ENCODE measurements at places on chromosomes 11 and 22.
A peak's percentile ranks its signal among the peaks of the same experiment; 100 is the strongest.

- no peak for DNase-seq
Observed at GRCh38 chr11:134365011-134365925, 33.5 kb downstream of the GLB1L2 start.

- no peak for DNase-seq
Observed at GRCh38 chr22:41387341-41387740, 5.6 kb downstream of the TEF start.

- no peak for DNase-seq
Observed at GRCh38 chr22:37491559-37492427, 5.6 kb upstream of the MFNG start.

GRCh38 chr11:103683576-103683975, 352.9 kb upstream of the DDI1 start:
- DNase-seq = no peak

- no peak for DNase-seq
Observed at GRCh38 chr11:121478226-121478894, 25.6 kb upstream of the SORL1-AS1 start.

DNA sequence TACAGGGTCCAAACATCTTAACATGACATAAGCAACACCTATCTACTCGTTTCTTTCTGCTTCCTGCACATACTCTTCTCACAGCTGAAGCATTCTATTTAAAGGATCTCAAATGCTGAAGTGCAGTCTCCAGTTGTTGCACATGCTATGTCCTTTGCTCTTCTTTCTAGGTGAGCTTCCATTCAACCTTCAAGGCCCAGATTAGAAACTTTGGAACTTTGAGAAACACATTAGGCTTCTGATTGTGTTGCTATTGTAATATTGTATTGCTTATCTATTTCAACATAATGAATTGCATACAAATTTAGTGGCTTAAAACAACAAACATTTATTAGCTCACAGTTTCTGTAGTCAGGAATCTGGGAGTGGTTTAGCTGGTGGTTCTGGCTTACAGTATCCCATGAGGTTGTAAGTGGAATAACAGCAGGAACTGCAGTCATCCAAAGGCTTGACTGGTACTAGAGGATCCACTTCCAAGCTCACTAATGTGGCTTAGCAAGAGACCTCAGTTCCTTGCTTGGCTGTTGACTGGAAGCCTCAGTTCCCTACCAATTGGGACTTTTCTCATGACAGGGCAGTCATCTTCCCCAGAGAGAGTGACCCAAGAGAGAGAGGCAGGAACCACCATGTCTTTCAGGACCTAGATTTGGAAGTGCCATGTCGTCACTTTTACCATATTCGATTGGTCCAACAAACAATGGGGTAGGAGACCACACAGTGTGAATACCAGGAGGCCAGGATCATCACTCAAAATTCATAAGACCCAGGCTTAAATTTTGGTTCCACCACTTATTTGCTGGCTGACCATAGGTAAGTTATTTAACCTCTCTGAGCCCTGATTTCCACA, 27.2 kb upstream of the RASSF10 start:
- no peak for DNase-seq

- DNase-seq = no peak
Observed at GRCh38 chr11:41713030-41713429, 253.6 kb upstream of the LRRC4C start.

GRCh38 chr11:116309446-116309845, 463.3 kb downstream of the BUD13 start:
- no peak for DNase-seq

GRCh38 chr22:26956371-26956770, 299.0 kb downstream of the MIAT start:
- DNase-seq = no peak

GRCh38 chr11:117814766-117815261, 9.7 kb downstream of the FXYD2 start:
- DNase-seq = peak; percentile 41

- peak; percentile 83 for DNase-seq
Observed at GRCh38 chr22:30286813-30287647, 2.3 kb downstream of the CASTOR1 start.

- no peak for DNase-seq
Observed at GRCh38 chr11:62592146-62592815, 958 bp upstream of the TUT1 start.

DNA sequence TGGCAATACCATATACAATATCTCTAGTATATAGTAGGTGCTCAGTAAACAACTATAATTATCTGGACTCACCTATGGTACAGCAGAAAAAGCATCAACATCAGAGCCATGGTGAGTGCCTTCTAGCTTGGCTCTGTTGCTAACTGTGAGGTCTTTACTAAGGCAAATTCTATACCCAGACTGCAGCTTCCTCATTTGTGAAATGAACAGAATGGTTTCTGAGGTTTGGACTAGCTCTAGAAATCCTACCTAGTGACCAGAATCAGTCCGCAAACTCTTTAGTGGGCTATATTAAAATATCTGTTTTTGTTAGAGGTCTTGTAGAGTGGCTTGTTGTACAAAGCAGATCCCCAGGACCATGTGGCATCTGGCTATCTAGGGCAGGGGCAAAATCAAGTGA, 3.7 kb downstream of the MS4A1 start:
- no peak for DNase-seq

DNA sequence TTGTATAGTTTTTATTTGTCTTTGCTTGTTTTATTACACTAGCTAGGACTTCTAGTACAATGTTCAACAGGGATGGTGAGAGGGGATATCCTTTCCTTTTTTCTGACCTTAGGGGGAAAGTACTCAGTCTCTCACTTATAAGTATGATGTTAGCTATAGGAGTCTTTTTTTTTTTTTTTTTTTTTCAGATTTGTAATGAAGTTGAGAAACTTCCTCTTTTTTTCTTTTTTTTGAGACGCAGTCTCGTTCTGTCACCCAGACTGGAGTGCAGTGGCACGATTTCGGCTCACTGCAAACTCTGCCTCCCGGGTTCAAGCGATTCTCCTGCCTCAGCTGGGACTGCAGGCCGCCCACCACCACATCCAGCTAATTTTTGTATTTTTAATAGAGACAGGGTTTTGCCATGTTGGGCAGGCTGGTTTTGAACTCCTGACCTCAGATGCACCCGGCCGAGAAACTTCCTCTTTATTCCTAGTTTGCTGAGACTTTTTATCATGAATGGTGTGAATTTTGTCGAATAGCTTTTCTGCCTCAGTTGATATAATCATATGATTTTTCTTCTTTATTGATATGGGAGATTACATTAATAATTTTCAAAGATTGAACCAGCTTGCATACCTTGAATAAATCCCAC, 10.9 kb downstream of the TRIM22 start:
- DNase-seq = no peak

DNA sequence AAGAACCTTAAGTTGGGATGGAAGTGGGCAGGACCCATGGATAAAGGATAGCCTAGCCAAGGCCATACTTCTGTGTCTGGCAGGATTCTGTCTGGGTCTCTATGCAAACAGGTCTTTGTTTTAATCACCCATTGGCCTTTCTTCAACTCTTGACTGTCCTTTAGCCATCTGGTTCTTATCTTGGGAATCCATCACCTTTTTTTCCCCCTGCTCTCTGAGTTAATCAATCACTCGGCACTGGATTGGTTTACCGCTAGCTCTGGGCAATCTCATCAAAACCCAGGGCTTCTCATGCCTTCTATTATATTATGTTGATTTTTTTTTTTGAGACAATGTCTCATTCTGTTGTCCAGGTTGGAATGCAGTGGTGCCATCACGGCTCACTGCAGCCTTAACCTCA, 1.8 kb upstream of the RNF169 start:
- no peak for DNase-seq

GRCh38 chr11:21625982-21626381, 566.9 kb upstream of the ANO5 start:
- no peak for DNase-seq

DNA sequence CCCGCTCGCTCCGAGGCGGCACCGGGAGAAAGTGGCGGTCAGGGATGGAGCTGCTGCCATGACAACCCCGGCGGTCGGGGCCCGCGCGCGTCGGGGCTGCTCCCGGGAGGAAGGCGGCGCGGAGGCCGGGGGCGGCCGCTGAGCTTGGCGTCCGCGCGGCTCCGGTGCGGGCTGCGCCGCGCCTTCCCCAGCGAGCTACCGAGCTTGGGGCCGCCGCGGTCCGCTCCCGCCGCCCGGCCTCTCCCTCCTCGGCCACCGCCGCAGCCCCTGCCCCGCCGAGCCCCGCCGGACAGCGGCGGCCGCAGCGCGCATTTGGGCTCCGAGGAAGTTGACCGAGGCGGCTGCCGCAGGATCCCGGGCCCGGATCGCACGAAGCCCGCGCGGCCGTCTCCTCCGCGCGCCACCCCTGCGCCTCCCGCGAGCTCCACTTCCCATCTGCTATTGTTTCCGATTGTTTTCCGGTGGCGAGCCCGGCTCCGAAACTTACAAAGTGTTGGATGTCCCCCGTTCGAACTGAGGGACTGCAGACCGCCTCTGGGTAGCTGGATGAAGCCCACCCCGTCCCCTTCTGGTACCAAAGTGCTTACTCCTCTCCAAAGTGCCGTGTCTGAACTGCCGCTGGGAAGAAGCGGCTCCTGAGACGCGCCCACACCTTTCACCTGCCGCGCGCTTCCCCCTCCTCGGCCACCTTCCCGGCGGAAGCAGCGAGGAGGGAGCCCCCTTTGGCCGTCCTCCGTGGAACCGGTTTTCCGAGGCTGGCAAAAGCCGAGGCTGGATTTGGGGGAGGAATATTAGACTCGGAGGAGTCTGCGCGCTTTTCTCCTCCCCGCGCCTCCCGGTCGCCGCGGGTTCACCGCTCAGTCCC, 540.3 kb downstream of the NTM start:
- no peak for DNase-seq

GRCh38 chr11:76721755-76722677, 51.5 kb upstream of the LRRC32 start:
- peak; percentile 58 for DNase-seq

DNA sequence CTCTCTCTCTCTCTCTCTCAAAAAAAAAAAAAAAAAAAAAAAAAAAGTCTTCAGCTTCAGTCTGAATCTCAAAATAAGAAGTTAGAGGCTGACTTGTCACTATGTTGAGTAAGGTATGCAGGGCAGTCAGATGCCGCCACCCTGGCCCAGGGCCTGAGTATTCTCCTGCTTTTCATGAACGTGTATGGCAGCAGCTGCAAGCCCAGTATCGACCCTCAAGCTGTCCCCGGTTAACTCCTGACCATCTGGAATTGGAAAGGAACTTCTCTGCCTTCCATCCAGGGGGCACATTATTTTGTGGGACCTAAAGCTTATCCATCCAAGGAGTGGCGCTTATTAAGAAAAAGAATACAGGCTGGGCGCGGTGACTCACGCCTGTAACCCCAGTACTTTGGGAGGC, 11.4 kb downstream of the MRGPRD start:
- DNase-seq = no peak

DNA sequence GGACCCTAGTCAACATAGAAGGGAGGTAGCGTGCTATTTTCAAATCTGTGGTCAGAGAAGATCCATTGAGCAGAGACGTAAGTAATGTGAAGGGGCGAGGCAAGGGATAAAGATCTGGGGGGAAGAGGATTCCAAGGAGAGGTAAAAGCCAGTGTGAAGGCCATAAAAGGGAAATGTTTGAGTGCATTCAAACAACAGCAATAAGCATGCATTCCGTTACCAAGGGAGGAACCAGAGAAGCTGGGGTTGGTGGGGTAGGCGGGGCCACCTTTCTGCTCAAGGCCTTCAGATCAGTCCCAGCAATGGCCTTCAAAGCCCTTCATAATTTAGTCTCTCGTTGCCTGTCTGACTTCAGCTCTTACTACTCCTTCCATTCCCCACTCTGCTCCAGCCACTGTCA, 18.4 kb upstream of the SMPD1 start:
- DNase-seq = no peak

DNA sequence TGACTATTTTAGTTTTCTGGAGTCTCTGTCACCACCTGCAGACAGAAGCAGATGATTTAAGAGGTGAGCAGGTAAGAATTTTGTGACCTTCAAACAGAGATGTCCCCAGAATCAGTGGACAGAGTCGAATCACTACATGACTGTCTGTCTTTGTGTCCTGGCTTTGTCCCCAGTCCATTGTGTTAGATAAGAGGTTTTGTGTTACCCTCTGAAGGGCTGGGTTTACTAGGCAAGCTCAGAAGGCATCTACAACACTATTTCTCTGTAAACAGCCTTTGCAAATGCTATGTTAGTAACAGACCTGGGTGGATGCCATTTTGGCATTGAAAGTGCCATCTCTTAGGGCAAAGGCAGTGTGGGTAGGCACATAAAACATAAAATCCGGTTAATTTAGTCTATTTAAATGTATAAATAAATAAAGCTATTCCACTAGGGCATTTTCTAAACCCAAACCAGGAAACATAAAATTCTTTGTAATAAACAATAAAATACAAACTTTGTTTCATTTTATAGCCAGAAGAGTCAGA, 40.3 kb upstream of the CADM1 start:
- no peak for DNase-seq

GRCh38 chr11:26677566-26677965, 44.3 kb downstream of the SLC5A12 start:
- no peak for DNase-seq

DNA sequence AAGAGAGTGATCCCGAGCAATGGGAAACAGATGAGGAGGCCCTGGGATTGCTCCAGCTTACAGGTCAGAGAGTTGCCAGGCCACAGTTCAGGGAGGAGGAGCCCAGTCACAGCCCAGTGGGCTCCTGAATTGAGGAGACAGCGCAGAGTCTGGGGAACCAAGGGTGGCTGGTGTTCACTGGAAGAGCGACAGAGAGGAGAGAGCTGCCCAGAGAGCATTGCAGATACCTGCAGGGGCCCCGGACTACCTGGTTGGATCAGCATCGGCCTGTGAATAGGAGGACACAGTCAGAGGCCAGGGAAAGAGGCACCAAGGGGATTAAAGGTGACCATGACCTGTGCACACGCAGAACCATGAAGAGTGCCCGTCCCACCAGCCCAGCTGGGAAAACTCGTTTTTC, 648.6 kb downstream of the TBC1D22A start:
- no peak for DNase-seq

GRCh38 chr11:73283276-73284000, 11.3 kb downstream of the P2RY6 start:
- no peak for DNase-seq

GRCh38 chr11:64670975-64671374, 52.0 kb downstream of the NRXN2 start:
- DNase-seq = no peak

- DNase-seq = no peak
Observed at GRCh38 chr22:29312218-29313125, 3.0 kb downstream of the RASL10A start.

DNA sequence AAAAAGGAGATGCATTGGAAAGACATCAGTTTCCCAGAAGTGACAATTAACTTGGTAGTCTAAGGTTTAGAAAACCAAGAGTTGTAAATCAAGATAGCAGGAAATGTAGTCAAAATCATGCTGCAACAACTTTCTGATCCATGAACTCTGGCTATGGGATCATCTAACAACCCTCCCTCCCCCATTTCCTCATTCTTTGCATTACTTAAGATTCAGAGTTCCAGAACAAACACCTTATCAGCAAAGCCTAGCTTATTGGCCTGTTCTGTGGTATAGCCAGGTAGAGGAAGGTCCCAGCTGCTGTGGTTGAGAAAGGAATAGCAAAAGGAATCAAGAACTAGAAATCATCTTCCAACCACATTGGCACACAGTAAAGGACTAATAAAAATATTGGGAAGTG, 651.1 kb downstream of the METTL15 start:
- DNase-seq = no peak
